Naive B cell (primary cell): ENCODE measurements at places on chromosomes 2 and 18. TPM values are rescaled to one million over a fixed set of nuclear protein-coding genes. Genes with fewer than 3 reads are reported as not detected.
A peak's percentile ranks its signal among the peaks of the same experiment; 100 is the strongest.

DNA sequence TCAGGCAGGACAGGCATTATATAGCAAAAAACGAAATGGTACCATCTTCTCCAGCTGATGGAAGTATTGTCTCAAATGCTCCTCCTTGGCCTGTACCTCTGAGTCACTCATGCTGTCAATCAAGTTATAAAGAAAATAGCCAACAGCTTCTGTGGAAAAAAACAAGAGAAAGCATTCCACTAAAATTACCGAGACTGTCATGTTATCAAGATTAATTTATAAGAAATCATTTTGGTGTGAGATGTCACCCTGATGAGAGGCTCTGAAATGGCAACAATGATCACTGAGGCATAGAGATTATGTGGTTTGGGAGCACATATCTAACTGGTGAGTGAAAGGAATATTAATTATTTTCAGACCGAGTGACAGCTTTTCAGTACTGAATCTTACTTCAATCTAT, 47.4 kb downstream of the LRPPRC start:
- H3K27me3 ChIP-seq = no peaks in the 10 kb centered on the region
- no peak overlapping the region for H3K4me3 ChIP-seq
- H3K4me1 ChIP-seq = no peaks in the 10 kb centered on the region

DNA sequence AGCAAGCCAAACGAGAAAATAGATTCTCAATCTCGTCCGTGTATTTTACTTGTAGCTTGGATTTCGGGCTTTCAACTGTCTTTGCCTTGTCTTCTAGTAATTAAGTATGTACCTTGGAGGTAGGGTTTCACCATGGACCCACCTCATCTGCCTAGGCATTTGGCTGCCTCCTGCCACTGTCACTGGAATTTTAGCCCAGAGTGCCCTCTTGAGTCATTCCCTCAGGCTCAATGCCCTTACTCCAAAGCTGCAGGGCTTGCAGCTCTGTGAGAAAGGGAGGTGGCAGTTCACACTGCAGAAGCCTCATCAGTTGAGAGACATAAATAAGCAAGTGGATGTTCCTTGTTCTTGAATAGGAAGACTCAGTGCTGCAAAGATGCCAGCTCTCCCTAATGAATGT, 89.6 kb downstream of the VSNL1 start:
- no peaks in the 10 kb centered on the region for H3K4me1 ChIP-seq
- H3K27me3 ChIP-seq = peaks cover 12% of the 10 kb centered on the region
- H3K36me3 ChIP-seq = no peaks in the 10 kb centered on the region
- DNase-seq = no peak
- H3K27ac ChIP-seq = no peak overlapping the region
- no peak overlapping the region for H3K4me3 ChIP-seq

DNA sequence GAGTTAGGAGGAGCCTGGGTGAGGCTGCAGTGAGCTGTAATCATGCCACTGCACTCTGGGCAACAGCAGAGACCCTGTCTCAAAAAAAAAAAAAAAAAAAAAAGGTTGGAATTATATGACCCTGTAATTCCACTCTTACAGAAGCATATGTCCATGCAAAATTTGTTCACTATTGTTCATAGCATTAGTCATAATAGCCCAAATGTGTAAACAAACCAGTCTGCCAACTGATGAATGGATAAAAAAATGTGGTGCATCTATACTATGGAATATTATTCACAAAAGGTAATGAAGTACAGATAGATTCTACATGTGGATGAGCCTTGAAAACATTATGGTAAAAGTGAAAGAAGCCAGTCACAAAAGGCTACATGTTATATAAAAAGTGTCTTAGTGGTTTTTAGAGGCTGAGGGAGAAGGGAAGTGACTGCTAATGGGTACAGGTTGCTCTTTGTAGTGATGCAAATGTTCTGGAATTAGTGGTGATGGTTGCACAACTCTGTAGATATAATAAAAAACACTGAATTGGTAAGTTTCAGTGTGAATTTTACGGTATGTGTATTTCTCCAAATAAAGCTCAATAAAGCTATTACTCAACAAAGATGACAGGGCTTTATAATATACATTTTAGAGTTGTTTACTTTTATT, 9.4 kb downstream of the COA5 start:
- DNase-seq = no peak
- no peak overlapping the region for H3K4me3 ChIP-seq
- H3K4me1 ChIP-seq = no peaks in the 10 kb centered on the region

DNA sequence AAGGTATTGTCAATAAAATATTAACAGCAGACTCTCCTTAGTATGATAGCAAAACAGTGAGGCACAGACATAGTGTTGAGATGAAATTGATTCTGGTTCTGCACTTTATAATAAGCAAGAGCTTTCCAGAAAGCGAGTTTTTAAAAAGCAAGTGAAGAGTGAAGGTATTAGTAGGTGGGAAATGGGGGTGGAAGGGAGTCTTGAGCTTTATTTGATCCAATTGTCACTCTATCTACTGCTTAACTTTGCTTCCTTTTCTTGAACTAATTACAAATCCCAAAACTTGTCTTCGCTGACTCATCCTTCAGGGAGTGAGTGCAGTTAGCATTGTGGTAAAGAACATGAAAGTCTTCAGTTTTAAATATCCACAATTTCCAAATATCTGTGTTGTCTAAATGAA, 120.6 kb upstream of the BOD1L2 start:
- H3K4me1 ChIP-seq = peaks cover 11% of the 10 kb centered on the region
- H3K27ac ChIP-seq = no peak overlapping the region
- DNase-seq = no peak
- peaks cover 39% of the 10 kb centered on the region for H3K36me3 ChIP-seq
- no peaks in the 10 kb centered on the region for H3K27me3 ChIP-seq

- no peak for DNase-seq
- no peak overlapping the region for H3K27ac ChIP-seq
- no peaks in the 10 kb centered on the region for H3K27me3 ChIP-seq
- no peaks in the 10 kb centered on the region for H3K36me3 ChIP-seq
- no peaks in the 10 kb centered on the region for H3K4me1 ChIP-seq
These were observed 161.6 kb upstream of the CAPN13 start for GRCh38 chr2:30968660-30969397.

DNA sequence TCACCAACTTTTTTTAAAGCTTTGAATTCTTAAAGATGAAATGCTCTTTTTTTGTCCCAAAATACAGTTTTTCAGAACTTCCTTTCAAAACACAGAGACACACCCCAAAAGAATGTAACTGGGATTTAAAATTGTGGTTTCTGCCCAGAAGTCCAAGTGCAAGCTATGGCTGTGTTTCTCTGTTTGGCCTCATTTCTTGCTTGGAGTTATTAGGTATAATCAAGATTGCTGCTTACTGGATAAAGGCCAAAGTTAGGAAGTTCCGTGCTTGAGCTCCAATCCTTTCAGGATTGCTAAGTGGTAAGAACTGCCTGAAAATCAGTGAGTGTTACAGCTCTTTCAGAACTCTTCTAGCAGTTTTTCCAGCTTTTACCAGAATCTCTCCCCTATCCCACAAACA, 16.9 kb downstream of the ZBTB7C start:
- H3K4me3 ChIP-seq = no peak overlapping the region
- H3K4me1 ChIP-seq = no peaks in the 10 kb centered on the region

- H3K27me3 ChIP-seq = no peaks in the 10 kb centered on the region
- H3K36me3 ChIP-seq = peaks cover 17% of the 10 kb centered on the region
- H3K27ac ChIP-seq = peak overlapping the region; percentile 39
- H3K4me1 ChIP-seq = peaks cover 73% of the 10 kb centered on the region
- DNase-seq = no peak
These were observed 4.0 kb downstream of the ARL4C start for GRCh38 chr2:234492717-234493485.

DNA sequence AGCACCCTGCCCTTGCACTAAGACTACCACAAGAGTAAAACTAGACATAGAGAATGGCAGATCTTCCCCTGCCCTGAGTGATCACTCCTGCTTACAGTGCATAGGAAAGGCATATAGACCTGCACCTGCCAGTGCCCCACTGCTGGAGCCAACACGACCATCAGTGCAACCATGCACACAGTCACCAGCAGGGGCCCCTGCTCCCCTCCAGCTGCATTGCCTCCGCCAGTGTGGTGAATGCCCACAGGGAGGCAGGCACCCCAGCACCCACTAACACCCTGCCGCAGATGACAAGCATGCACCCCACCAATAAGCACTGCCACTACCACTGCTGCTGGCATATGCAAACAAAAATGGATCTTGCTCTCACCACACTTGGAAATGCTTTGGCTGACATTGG, 478.8 kb downstream of the ADCYAP1 start:
- no peaks in the 10 kb centered on the region for H3K27me3 ChIP-seq
- no peak for DNase-seq
- no peak overlapping the region for H3K4me3 ChIP-seq
- H3K36me3 ChIP-seq = no peaks in the 10 kb centered on the region

SNED1 gene
- 0.75 TPM for polyA plus RNA-seq

UGT1A8 gene
- not detected for polyA plus RNA-seq

OTOF gene
- polyA plus RNA-seq = not detected

MOCOS gene
- 0.08 TPM for polyA plus RNA-seq
